Retinal pigment epithelial cell (primary cell): ENCODE measurements at places on chromosomes 13 and 19.

DNA sequence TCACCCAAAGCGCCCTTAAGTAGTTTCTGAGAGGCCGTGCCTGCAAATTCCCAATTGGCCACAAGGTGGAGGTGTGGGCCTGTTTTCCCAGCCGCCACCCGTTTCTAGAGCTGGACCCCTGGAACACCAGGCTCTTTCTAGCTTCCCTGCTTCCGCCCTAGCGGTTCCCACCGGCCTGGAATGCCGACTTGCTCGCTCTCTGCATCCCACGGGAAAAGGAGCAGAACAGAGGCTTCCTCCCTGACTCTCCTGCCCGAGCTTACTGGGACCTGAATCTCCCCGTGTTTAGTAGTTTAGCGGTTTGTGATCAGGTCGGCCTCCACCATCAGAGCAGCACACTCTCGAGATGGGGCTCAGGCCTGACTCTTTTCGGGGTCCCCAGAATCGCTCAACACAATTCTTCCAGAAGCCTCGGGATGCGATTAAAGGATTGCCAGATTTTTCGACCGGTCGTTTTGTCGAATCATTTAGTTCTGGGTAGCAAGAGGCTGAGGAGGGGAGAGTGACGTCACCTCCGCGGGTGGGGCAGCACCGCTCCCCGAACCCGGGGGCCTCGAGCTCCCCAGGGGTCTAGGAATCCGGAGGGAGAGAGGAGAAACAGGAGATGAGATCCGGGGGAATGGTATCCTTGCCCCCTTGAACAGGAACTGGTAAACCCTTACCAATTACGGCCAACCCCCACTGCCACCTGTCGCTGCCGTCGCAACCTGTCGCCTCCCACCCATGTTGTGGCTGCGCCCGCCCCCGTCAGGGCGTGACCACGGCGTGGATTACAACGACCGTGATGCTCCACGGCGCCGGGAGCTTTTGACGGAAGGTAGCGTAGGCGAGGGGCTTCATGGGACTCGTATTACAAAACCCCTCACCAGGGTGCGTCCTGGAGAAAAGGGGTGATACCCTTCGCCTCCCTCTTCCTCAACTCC, 8.0 kb downstream of the NAPSA start:
- no peak for DNase-seq

DNA sequence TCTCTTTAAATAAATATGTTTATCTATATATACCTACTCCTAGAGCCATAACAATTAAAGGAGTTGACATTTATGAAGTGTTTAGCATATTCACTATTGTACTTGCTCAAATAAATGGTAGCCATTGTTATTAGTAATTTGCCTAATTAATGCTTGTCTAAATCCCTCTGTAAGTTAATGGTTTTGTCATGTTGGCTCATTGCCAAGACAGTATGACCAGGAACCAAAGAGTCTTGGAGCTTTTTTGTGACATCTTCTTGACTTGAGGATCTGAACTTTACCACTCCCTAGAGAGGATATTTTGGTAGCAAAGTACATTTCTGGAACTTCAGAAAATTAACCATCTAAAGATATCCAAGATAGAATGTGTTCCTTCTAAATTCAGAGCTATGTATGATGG, 15.5 kb downstream of the FRY start:
- no peak for DNase-seq

- DNase-seq = no peak
Measured at GRCh38 chr13:44797685-44798084, 191.6 kb downstream of the NUFIP1 start.

GRCh38 chr19:12163826-12164225, 930 bp downstream of the ZNF136 start:
- no peak for DNase-seq

DNA sequence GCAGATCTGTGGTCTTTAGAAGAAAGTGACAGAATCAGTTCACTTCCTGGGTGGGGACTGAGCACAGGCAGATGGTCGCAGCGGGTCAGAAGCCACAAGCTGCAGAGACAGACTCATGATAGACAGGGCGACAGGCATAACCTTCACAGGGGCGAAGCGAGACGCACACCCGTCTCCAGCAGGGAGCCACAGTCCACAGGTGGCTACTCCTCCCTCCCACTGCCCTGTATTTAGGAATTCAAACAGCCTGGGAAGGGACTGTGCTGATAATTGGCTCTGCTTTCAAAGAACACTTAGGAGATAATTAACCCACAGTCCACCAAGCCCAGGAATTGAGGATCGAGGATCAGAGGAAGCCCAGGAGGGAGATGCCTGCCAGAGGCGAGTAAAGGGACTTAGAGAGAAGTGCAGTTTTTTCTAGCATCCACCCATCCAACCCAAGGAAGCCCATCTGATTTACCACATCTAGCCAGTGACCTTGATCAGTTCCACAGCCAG, 23.2 kb downstream of the RFX2 start:
- no peak for DNase-seq

DNA sequence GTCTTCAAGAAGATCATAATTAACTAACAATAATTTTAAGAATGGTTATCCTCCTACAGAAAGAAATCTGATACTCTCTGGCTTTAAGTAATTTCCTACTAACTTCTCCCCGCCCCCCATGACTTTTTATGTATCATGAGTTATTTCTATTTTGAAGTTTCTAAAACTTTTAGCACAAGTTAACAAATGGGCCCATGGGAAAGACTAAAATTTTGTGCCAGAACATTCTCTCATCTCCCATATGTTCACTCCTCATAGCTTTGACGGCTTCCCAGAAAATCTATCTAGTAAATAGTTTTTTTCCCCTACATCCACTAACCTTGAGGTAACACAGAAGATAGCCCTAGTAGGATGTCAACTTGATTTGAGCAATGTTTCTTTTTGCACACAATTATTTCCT, 148.3 kb downstream of the POSTN start:
- no peak for DNase-seq

GRCh38 chr13:75324413-75324940, 157.5 kb downstream of the TBC1D4 start:
- DNase-seq = no peak

- no peak for DNase-seq
Measured at GRCh38 chr19:44742330-44743061, 6.0 kb upstream of the BCL3 start.

GRCh38 chr13:113916330-113916815, 52.5 kb upstream of the GAS6 start:
- no peak for DNase-seq

- DNase-seq = no peak
Measured at GRCh38 chr13:40508767-40509342, 157.6 kb downstream of the FOXO1 start.

- DNase-seq = no peak
Measured at GRCh38 chr19:7740682-7741054, 6.7 kb downstream of the CD209 start.

DNA sequence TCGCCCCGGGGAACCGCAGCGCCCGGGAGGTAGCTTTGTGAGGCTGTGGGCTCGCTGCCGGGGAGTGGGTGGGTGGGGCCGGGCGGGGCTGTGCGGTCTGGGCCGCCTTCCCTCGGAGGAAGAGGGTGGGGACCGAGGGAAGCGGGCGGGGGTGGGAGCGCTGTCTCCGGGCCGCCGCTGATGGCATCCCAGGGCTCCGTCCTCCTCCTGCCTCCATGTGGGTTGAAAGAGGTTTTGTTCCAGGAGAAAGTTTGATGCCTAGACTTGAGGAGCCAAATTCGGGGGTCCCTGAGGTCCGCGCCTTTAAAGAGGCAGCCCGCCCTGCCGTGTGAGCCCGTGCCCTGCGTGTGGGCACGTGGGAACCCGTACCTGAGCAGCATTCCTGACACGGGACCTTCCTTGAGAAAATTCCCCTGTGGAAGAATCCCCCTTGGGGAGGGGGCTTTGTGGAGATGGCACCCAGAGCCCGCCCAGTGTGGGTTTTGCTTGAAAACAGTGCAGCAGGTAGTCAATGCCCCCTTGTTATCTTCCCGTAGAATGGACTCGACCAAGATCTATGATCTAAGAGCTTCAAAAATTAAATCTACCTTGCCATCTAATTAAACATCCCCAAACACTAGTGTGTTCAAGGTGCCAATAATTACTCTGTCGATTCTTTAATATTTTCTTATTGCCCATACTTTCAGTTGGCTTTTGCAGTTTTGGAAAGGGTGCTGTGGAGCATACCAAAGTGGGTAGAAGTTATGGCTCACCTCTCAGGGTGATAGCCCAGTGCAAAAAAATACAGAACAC, 107.8 kb downstream of the RXFP2 start:
- no peak for DNase-seq

- no peak for DNase-seq
Measured at GRCh38 chr13:53946500-53946899, 917.9 kb downstream of the OLFM4 start.

DNA sequence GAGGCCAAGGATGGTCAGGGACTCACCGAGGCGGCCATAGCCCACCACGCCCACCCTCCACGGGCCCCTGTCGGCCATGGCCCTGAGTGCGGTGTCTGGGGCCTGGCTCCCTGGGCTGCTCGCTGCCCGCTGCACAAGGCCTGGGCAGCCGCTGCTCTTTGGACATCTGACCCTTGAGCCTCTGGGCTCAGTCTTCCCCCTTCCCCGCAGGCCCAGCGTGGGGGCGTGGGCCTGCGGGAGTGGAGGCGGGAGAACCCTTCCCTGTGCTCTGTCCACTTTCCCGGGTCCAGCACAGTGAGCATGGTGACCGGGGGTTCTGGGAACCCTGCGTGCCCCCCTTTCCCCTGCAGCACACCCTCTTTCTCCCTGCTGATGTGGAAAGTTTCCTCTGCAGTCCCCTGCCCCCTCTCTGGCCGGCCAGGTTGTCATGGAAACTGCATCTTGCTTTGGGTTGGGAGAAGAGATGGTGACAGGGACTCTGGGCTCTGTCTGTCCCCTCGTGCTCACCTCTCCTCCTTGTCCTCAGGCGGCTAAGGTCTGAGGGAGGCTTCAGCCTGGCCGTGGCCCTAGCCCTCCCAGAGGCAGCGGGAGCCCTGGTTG, at the start of gene ASPDH:
TSS of gene ASPDH (minus strand) at position 168 of the 600 bp plus-strand sequence. CDS start at position 78, 90 bp downstream.
- DNase-seq = no peak

DNA sequence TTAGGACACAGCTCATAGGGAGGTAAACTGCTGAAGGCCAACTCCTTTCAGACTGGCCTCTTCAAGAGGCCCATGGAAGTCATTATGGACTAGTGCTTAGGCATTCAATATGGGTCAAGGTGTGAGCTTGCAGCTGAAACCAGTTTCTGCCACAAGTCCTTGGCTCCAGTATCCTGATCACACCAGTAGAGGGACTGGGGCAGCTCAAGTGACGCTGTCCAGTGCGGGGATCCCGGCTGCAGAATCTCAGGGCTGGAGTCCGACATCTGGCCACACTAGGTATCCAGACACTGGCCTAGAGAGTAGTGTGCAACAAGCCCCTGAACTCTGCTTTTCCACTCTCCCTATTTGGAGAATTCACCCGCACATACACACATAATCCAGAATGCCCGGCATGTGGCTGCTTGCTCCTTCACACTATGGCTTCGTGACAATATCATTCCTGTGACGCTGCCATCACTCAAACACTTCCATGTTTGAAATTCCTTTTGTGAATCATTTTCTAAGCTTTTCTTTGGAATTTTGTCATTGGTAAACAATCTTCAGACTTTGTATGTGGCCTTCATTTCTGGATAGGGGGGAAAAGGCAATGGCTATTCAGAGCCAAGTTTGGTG, 425.1 kb downstream of the EFNB2 start:
- no peak for DNase-seq
